Right ventricle myocardium superior (tissue), 1 donor: ENCODE measurements at places on chromosomes 2 and 18. TPM values are rescaled to one million over a fixed set of nuclear protein-coding genes. Genes with fewer than 3 reads are reported as not detected.

Gene CROCC2
- not detected for total RNA-seq

Gene ANO7
- 0.35 TPM for total RNA-seq

Gene MSTN
- not detected for total RNA-seq

Gene IL36RN
- not detected for total RNA-seq

Gene USP37
- 5.9 TPM for total RNA-seq

Gene UPP2
- not detected for total RNA-seq

Gene KYNU
- 1.3 TPM for total RNA-seq

Gene DSG3
- not detected for total RNA-seq

Gene C2orf66
- not detected for total RNA-seq

Gene TMEM200C
- 0.24 TPM for total RNA-seq

Gene FRZB
- 1.4 TPM for total RNA-seq

GRCh38 chr18:57148263-57148662 is 1.4 kb downstream of the BOD1L2 start:
- DNase-seq, result no peak

DNA sequence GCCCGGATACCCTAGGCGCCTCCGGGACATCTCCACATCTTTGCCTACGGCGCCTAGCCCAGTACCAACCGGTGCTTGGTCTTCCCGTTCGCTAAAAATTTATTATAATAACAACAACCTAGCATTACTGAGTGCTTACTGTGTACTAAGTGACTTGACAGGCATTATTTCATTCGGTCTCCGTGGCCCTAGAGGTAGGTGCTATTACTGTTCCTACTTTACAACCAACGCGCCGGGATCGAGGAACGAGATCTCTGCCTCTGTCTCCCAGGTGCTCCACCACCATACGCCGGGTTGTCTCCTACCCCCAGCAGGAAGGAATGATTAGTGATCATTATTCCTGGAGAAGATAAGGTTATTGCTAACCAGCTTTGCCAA is 657 bp upstream of the BIN1 start:
- DNase-seq, result no peak

DNA sequence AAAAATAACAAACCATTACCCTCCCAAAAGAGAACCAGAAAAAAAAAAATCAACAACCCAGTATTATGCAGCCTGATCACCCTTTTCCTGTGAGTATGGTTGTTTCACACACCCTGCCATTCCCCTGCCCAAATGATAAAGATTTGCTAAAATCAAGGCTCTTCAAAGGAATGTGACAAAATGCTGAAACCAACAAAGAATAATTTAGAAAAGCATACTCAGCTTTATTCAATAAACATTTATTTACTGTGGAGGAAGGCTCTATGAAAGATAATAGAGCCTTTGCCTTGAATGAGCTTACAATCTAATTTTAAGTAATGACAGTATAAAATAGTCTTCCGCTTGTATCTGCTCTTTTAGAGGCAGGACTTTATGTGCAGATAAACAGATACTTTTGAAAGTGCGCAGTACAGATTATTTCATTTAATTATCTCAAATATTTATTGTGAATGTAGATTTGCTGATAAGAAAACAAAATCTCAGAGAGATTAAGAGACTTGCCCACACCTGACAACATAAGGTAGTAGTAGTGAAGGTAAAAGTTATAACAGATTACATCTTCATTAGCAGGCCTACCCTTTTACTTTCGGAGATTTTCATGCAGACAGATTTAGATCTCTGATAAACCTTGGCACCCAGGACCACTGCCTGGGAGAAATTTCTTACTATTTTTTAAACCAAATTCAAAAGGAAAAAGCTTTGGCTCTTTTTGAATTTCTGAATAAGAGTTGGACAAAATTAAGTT is 211.9 kb downstream of the SRBD1 start:
- no peak for DNase-seq

DNA sequence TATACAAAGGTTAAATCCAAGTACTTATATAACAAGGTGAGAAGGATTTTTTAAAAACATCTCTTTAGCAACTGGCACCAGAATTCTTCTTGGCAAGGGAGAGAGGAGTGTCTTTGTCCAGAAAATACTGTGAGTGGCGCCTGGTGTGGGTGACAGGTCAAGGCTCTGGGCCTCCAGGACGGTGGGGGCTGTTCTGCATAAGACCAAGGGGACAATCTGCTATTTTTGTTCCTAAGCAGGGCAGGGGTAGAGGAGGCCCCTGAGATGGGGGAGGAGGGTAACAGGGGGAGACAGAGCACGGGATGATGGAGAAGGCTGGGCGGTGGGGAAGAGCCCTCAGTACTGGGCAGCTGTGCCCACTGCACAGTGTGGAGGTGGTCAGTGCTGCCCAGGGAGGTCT is 51.6 kb upstream of the TAF1B start:
- DNase-seq, result peak; percentile 41

DNA sequence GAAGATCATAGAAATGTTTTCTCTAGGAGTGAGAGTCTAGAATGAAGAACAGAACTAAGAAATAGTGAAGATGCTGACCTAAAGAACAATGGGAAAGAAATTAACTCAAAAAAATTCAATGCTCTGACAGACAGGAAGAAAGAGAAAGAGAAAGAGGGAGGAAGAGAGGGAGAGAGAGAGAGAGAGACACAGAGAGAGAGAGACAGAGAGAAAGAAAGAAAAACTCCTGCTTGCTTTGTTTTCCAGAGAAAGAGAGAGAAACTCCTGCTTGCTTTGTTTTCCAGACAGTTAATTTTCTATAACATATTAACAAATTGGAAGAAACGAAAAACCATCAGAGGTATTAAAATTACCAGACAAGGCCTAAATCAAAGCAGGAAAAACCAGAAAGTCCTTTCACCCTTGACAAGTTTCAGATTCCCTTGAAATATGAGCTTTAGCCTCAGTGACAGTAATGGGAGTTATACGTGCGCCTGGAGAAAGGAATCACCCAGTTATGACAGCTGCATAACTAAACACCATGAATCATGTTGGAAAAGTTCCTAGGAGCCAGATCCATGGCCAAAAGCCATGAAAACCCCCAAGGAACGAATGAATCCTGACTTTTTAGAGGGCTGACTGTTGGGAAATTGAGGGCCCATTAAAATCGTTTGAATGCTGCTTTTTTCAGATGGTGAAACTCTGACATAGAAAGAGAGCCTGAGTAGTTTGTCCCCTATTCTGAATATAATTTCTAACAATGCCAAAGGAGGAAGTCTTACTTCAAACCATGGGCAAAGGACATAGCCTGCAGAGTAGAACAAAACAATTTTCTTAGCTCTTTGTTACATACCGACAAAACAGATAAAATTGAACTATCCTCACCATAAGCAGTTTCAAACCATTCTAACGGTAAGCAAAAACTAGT is 228.6 kb upstream of the CHST9 start:
- DNase-seq, result no peak

- no peak for DNase-seq
Measured at GRCh38 chr2:232699110-232699509, 2.0 kb downstream of the GIGYF2 start.

GRCh38 chr18:4453874-4454536 is 1.1 kb downstream of the DLGAP1 start:
- no peak for DNase-seq

DNA sequence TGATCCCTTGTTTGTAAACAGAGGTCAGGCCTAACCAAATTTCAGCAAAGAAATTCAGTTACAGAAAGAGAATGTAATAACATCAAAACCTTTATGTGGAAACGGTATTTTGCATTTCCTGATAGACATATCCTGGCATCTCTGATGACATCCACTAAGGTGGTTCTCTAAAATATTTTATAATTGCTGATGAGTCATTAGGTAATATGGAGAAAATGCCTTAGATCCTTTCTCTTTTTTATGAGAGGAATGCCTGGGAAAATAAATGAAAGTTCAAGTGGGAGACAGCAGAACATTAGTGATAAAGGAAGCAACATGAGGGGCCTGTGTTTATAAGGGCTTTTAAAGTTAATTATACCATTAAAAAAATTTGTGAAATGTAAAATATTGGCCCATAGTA is 72.6 kb downstream of the PLCL1 start:
- no peak for DNase-seq

GRCh38 chr2:134449157-134449556 is 195.3 kb downstream of the MGAT5 start:
- DNase-seq, result no peak

DNA sequence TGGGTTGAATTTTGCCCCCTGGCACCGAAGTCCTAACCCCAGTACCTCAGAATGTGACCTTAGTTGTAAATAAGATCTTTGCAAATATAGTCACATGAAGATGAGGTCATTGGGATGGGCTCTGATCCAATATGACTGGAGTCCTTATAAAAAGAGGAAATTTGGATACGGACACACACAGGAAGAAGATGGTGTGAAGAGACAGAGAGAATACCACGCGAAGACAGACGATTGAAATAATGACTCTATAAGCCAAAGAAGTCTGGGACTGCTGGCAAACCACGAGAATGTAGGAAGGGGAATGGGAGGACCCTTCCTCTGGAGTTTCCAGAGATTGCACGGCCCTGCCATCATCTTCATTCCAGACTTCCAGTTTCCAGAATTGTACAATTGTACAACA is 98.6 kb downstream of the CPO start:
- DNase-seq, result no peak

- no peak for DNase-seq
Measured at GRCh38 chr2:187369471-187369870, 78.6 kb downstream of the CALCRL start.

- no peak for DNase-seq
Measured at GRCh38 chr2:32284321-32284720, 6.6 kb downstream of the YIPF4 start.

GRCh38 chr2:117832905-117833613 is 18.6 kb downstream of the DDX18 start:
- no peak for DNase-seq

DNA sequence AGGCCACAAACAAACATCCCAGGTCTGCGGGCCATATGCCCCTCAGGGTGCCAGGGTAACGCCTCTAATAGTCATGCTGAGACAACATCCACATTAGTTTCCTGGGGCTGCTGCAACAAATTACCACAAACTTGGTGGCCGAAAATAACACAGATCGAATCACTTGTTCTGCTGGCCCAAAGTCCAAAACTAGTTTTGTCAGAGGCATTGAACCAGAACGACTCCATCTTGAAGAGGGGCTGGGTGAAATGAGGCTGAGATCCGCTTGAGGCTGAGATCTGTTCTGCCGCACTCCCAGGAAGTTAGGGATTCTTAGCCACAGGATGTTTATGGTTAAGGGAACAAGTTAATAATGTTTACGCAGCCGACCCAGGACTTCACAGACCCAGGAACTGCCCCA is 66.7 kb downstream of the COPS8 start:
- DNase-seq, result no peak

GRCh38 chr2:45857867-45858520 is 206.5 kb downstream of the PRKCE start:
- DNase-seq, result no peak

- DNase-seq, result no peak
Measured at GRCh38 chr2:195038153-195038552, 618.9 kb upstream of the SLC39A10 start.

DNA sequence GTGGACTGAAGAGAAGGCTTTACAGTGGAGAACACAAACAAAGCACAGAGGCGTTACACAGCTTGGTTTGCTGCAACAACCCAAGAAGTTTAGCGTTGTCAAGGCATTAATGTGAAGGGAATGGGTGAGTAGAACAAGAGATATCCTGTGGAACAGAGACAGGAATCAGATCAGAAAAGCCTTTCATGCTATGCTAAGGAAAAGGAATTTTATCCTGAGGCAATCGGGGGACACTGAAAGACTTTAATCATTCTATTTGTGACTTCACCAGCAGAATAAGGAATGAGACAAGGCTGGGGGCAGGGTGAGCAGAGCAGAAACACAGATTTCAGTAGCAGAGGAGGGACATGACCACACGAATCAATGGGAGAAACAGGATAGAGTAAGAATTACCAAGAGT is 600.7 kb downstream of the IRS1 start:
- no peak for DNase-seq

GRCh38 chr2:20781656-20782265 is 41.1 kb downstream of the LDAH start:
- DNase-seq, result no peak

DNA sequence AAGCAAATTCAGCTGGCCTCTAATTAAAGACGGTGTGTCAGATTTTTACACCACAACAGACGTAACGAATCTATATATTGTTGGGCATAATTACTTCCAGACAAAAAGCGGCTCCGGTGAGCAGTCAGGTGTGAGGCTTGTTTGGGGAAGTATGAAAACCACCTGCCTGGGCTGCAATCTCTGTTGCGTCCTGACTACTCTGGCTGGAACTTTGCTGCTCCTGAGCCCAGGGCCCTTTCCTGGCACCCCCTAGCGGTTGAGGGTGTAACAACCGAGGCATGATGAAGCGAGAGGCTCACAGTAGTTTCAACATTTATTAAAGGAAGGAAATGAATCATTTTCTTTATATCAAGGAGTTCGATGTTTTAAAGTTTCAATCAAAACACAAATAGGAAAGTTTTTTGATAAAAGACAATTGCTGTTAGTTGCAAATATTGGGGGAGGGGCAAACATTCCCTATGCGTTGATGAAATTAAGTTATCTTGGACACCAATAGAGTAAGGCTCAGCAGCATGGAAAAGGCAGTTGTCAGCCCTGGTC is 10.6 kb upstream of the ITGB6 start:
- DNase-seq, result peak; percentile 63

- DNase-seq, result no peak
Measured at GRCh38 chr18:49139766-49140165, 189.0 kb upstream of the SMAD7 start.

GRCh38 chr2:27965841-27966240 is 75.3 kb downstream of the BABAM2 start:
- no peak for DNase-seq

GRCh38 chr2:206562375-206562774 is 79.9 kb upstream of the FAM237A start:
- DNase-seq, result no peak

DNA sequence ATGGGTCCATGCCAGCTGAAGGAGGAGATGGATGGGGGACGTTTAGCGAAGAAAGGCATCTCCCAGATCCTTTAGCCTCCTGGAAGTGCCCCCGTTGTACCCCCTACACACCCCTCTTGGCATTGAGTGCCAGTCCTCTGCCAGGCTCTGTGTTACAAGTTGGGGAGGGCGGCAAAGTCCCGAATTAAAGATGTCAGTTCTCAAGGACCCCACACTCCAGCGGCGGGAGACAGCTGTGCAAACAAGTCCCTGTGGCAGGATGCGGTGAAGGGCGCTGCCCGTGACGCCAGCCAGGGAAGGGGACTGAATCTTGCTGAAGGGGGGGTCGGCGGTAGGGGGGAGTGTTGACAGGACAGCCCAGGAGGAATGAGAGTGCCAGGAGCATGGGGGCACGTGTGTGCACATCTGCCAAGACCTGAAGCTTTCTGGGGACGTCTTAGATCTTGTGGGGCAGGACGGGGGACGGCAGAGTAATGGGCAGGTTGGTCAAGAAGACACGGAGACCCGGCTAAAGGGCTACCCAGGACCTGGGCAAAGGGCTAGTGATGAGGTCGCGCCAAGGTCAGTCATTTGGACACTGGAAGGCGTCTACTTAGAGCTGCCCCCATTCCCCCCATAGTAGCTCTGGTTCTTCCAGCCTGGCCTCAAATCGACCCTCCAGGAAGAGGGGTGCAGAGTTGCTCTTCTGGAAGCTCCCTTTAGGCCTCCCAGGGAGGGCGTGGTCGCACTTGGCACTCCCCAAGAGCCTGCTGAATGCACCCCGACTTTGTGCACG is 2.8 kb upstream of the CTDSP1 start:
- peak; percentile 89 for DNase-seq

GRCh38 chr18:23703057-23703986 is 14.1 kb downstream of the LAMA3 start:
- no peak for DNase-seq

- DNase-seq, result peak; percentile 42
Measured at GRCh38 chr2:136243638-136244535, 125.9 kb upstream of the CXCR4 start.

GRCh38 chr18:28175930-28176697 is 816 bp downstream of the CDH2 start:
- DNase-seq, result peak; percentile 41
